ENCODE measurements at places on chromosomes 2 and 18.

GRCh38 chr18:54205959-54206358 lies 18.5 kb downstream of the MBD2 start:
- peak; percentile 27 for DNase-seq

GRCh38 chr2:197240421-197241041 lies 70.0 kb downstream of the ANKRD44 start:
- no peak for DNase-seq

- DNase-seq = peak; percentile 67
Observed at GRCh38 chr18:41906528-41907146, 48.4 kb upstream of the PIK3C3 start.

DNA sequence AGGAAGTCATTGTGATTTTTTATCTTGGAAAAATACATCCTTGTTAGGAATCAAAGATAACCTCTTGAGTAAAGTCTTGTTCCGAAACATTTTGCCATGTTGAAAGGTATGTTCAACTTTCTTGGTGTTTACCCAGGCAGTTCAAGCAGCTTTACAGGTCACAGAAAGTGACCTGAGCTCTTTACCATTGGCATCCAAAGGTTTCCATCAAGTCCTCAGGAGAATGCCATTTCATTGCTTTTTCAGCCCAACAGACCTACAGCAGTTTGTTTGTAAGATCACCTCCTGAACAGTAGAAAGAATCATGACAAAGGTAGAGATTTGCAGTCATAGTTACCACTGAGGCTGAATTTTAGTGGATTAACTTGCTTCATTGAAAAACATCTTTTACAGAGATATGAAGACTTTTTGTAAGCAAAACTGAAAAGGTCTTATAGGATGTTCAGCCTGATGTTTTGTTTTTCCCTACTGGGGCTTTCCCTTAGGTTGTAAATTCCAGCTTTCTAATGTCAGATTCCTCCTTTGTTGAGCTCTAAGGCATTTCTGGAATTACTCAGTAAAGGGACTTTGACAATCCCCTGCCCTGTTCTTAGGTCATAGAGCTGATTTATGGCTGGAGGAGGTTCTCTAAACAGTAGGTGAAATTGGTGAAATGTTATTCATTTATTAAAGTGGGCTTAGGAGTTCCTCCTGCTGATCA lies 236.8 kb upstream of the RBMS1 start:
- DNase-seq = no peak

- DNase-seq = no peak
Observed at GRCh38 chr2:238415036-238415764, 11.5 kb upstream of the ASB1 start.

DNA sequence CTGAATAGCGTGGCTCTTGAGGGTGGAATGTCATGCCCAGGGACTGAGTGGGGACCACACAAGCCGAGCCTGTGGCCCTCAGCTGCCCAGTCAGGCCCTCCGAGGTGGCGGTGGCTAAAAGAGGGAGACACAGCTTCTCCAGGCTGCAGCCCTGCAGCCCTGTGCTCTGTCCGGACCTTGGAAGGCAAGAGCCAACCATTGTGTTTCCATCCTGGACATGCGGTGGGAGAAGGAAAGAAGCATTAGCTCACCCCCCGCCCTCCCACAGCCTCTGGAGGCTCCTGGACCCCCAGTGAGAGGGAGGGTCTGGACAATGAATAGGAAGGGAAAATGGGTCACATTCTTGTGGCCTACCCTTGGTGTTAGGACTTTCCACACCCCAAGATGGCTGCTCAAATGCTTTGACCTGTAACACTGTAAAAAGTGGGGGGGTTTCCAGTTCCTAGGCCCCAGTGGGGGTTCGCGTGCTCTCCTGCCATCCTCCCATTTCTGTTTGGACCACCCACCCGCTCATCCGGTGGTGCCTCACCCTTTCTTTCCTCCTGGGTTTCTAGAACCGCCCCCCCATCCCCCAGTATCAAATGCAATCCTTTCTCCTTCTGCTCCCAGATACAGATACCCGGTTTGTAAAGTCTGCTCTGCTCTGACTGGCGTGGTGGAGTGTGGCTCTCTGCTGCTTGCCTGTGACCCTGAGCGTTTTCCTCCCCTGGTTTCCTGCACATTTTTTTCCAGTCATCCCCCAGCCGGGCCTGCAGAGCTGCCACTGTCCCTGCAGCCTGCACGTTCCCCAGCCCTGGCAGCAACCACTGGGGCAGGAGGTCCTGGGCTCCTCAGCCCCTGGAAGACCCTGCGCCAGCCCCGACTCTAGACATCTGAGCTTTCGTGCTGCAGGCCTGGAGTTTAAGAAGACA lies 36.3 kb upstream of the SMAD7 start:
- DNase-seq = no peak

- DNase-seq = no peak
Observed at GRCh38 chr2:236870370-236870769, 215.3 kb upstream of the COPS8 start.

GRCh38 chr2:133835821-133836619 lies 267.8 kb upstream of the NCKAP5 start:
- peak; percentile 13 for DNase-seq

- DNase-seq = no peak
Observed at GRCh38 chr2:219998714-219999227, 371.3 kb downstream of the SLC4A3 start.

DNA sequence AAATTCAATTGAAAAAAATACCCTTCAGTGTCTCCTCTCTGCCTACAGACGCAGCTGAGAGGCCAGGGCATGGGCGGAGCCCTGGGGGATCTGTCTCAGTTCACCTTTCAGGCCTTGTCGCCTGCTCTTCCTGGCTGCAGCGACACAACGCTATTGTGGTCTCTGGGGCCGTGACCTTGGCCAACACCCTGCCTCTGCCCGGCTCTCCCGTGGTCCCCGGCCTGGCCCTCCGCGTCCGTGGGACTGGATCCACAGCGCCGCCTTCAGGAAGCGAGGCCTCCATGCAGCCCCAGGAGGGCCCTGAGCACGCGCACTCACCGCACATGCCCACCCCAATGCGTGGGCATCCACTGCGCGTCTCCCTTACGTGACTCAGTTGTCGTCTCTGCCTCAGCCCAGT lies 81.1 kb downstream of the MRPS9 start:
- no peak for DNase-seq

- DNase-seq = no peak
Observed at GRCh38 chr18:21456428-21457178, 143.9 kb downstream of the ESCO1 start.

DNA sequence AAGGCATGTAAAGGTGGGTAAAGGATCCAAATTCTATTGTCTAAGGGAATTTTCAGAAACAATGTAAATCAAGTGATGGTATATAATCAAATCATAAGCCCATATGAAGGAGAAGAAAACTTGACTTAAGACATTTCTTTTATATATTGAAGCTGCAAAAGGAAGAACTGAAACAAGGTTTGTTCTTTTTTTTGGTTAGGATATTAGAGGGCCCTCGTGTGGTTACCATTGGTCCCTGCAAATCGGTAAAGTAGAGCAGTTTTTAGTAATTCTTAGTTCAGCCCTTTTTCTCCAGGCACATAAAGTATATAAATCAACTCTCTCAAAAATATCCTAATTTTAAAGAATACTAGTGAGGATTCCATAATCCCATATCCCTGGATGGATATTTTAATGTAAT lies 105.6 kb upstream of the STK17B start:
- no peak for DNase-seq

GRCh38 chr2:200425026-200425821 lies 84.6 kb downstream of the KCTD18 start:
- DNase-seq = no peak

DNA sequence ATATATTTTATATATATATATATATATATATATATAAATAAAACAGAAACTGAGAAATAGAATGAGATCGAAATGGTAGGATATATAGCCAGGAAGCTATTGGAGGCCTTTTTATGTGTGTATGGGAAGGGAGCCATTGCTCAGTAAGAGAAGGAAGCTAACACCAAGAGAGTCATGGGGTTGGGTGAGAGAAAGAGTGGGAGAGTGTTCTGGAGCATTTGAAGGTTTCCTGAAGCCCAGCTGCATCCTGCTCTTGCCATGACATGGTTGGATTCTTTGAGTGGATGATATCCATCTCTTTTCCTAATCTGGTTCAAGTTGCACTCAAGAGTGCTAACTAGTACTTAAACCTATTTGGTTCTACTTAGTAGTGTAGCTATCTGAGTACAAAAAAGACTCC lies 282.3 kb downstream of the DYSF start:
- no peak for DNase-seq

- no peak for DNase-seq
Observed at GRCh38 chr2:152580714-152581113, 136.5 kb downstream of the PRPF40A start.

- DNase-seq = no peak
Observed at GRCh38 chr18:58569490-58569911, 59.4 kb downstream of the ALPK2 start.

DNA sequence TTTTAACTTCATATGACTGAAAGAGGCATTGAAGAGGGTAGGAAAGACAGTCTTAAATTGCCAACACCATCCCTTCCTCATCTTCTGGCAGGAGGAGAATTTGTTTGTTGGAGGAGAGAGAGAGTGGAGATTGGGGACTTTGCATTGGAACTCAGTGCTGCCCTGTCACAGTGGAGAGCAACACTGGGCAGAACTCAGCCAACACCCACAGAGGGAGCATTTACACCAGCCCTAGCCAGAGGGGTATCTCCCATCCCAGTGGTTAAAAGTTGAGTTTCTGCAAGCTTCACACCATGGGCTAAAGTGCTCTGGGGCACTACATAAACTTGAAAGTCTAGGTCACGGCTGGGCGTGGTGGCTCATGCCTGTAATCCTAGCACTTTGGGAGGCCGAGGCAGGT lies 174.1 kb downstream of the ANKRD30B start:
- no peak for DNase-seq

DNA sequence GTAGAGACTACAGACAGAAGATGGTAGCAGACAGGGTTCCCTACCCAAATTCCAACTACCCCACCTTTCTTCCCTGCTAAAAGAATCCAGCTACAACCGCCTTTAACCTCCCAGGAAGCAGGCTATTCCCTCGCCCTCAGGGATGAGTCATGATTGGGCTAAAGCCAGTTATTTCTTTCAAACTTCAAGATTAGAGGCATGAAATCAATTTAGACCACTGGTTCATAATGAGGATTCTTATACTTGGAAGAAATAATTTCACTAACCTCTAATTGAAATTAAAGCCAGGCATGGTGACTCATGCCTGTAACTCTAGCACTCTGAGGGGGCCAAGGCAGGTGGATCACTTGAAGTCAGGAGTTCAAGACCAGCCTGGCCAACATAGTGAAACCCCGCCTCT lies 20.0 kb downstream of the TRIP12 start:
- peak; percentile 83 for DNase-seq

- peak; percentile 3 for DNase-seq
Observed at GRCh38 chr2:169275696-169276444, 86.5 kb downstream of the LRP2 start.

DNA sequence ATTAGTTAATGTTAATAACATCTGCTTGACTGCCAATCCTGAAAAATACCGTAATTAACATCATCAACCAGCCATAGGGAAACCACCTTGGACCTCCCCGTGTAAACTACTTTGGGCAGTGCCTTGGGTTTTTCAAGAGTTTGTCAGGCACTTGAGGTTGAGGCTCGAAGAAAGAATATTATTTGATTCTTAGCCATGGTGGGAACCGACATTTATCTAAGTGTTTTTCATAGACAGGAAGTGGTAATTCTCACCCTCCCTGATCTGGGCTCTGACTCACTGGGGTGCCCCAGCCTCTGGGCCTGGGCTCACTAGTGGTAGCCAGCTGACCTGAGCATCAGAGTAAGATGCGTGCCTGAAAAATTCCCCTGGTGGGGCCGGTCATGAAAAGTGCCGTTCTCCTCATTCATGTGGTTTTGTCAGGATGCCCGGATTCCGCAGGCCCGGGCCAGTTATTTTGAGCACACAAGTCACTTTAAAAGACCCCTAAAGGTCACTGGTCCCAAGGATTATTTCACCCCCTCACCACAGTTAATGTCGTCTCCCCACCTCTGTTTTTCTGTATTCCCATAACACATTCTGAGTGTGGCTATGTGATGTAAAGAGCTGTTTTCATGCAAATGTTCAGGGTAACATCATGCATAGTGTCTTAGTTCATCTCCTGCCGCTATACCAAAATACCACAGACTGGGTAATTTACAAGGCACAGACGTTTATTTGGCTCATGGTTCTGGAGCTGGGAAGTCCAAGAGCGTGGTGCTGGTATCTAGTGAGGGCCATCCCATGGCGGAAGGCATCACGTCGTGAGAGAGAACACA lies 21.6 kb upstream of the SPATA3 start:
- peak; percentile 52 for DNase-seq

GRCh38 chr2:240557808-240558207 lies at the start of gene ANKMY1:
ANKMY1 (minus strand) TSS chr2:240557988; CDS start chr2:240557335, 653 bp downstream.
- DNase-seq = peak; percentile 74

- peak; percentile 66 for DNase-seq
Observed at GRCh38 chr2:108612153-108612513, 77.9 kb downstream of the LIMS1 start.

DNA sequence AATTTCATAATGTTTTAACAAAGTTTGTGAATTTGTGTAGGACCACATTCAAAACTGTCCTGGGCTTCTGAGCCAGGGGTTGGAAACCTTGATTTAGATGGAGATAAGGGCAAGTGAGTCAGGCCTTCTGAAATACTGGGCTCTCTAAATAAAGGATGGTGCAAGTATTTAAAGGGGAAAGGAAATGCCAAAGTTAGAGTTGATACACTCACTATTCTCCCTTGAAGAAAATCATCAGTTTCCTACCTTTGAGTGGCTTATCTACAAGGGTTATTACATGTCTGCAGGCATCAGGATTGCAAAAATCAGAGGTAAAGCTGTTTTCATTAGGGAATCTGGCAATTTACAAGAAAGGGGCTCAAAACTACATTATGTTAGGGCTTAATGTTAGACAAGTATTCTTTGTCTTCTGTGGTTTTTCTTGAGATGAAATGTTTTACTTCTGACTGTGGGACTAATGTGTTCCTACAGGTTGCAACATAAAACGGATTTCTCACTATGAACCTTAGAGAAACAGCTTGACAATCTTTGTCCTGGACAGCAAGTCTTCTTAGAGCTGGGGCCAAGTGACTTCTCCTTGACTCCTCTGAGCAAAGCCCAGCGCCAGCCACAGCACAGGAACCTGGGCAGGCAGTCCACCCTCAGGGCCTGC lies 31.1 kb downstream of the RNU4ATAC start:
- peak; percentile 73 for DNase-seq
